Fibroblast of upper back skin (primary cell): ENCODE measurements at places on chromosomes 6 and 20.

GRCh38 chr6:49980898-49981297, 11.5 kb upstream of the DEFB113 start:
- peak; percentile 8 for DNase-seq

- peak; percentile 96 for DNase-seq
Observed at GRCh38 chr20:21182832-21183563, 57.1 kb downstream of the KIZ start.

DNA sequence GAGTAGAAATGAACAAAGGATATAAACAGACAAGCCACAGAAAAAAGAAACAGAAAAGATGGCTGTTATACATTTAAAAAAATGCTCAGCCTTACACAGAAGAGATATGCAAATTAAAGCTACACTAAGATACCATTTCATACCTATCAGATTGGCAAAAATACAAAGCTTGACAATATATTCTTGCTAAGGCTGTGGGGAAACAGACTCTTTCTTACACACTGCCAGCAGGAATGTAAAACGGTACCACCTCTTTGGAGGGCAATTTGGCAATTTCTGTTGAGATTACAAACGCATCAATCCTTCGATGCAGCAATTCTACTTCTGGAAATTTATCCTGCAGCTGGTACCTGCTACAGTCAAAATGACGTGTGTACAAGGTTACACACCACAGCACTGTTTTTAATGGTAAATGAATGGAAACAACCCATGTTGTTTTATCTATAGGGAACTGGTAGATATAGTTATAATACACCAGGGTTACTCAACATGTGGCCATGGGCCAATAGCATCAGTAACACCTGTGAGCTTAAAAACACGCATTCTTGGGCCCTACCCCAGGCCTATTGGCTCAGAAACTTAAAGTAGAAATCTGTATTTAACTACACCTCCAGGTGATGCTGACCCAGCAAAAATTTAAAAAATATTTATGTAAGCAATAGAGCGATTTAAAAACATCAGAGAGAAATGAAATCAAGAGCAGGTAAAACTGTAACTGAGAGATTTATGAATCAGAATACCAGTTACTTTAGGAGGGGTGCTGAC, 53.3 kb downstream of the TRAM2 start:
- DNase-seq = no peak

- DNase-seq = peak; percentile 39
Observed at GRCh38 chr6:109441069-109441816, 719 bp downstream of the SMPD2 start.

GRCh38 chr6:156598071-156598854, 178.9 kb upstream of the ARID1B start:
- no peak for DNase-seq

DNA sequence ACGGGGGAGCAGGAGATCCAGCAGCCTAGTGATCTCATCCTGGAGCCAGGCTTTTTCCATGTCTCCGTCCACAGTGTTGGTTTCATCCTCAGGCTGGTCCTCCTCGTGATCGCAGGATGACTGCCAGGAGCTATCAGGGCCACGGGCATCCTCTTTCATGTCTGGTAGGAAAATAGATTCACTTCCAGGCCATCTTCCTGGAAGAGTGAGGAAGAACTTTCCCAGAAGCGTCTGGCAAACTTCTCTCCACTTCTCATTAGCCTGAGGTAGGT, 15.3 kb upstream of the SLC9A8 start:
- no peak for DNase-seq

GRCh38 chr6:113047148-113047547, 700.0 kb downstream of the RFPL4B start:
- DNase-seq = peak; percentile 94

DNA sequence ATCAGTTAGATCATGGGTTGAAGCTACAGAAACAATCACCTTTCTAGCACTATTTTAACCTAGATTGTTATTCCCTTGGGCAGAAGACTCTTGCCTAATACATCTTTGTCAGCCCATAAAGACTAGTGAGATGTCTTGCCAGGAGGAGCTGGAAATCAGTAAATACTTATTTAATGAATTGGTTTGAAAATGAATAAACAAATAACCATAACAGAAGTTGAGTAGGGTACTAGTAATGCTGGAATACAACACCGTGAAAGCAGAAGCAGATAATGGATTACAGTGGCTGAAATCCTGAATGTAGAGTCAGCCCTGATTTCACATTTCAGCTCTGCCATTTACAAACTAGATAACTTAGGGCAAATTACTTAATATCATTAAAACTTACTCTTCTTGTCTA, 236.1 kb downstream of the PACRG start:
- DNase-seq = no peak

GRCh38 chr6:26331218-26332073, 33.6 kb upstream of the BTN3A2 start:
- DNase-seq = peak; percentile 67

- DNase-seq = no peak
Observed at GRCh38 chr6:127205036-127205435, 61.6 kb upstream of the RNF146 start.

DNA sequence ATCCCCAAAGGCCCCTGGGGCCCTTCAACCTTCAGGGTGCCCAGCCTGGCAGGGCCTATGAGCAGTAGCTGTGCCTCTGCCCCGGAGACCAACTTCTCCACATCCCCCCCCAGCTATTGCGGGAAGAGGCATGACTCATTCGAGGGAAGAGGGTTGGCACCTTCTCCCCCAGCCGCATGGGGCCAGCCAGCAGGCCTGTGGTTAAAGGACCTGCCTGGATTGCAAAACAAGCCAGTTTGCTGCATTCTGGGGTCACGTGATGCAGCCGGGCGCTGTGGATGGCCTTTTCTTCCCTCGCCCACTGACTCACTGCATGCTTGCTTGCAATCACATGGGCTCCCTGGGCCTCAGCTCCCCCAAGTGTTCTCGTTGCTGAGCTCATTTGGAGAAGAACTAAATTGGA, 182.5 kb downstream of the MAFB start:
- peak; percentile 96 for DNase-seq

- DNase-seq = no peak
Observed at GRCh38 chr6:116437656-116438055, 23.5 kb upstream of the CALHM6 start.

GRCh38 chr6:157383471-157383870, 2.5 kb downstream of the ZDHHC14 start:
- no peak for DNase-seq

GRCh38 chr6:53233309-53233708, 84.7 kb upstream of the GCM1 start:
- peak; percentile 30 for DNase-seq

GRCh38 chr6:99333068-99333467, 16.4 kb downstream of the FAXC start:
- DNase-seq = no peak

DNA sequence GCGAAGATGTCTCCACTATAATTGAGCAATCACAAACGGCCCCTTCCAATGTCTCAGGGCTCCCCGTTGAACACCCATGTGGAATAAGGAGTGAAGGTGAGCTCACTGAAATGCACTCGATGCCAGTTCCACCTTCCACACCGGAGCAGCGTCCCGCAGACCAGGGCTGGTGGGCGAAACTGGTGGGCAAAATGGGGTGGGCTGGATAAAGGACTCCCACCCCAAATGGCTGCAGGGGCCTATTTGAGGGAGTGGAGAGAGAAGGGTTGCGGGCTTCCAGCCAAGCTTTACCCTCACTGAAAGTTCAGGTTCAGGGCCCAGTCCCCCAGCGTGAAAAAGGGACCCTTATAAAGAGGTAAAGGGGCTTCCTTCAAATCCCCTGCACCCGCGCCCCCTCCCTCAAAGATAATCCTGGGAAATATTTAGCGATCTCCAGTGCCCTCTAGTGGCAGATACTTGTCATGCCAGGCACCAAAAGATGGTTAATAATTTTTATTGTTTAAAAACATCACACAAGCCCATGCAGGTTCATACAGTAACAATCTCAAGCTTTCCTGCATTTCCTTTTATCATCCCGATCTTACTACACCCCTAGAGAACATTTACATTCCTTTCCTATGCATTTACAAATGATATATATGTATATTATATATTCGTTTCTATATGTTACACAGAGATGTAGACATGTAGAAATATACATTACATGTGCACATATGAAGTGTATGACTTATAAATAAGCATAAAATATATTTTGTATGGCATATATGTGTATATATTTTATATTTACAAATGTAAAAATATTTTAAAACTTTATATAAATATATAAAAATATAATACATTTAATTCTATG, 58.2 kb upstream of the NKX2-2 start:
- no peak for DNase-seq

DNA sequence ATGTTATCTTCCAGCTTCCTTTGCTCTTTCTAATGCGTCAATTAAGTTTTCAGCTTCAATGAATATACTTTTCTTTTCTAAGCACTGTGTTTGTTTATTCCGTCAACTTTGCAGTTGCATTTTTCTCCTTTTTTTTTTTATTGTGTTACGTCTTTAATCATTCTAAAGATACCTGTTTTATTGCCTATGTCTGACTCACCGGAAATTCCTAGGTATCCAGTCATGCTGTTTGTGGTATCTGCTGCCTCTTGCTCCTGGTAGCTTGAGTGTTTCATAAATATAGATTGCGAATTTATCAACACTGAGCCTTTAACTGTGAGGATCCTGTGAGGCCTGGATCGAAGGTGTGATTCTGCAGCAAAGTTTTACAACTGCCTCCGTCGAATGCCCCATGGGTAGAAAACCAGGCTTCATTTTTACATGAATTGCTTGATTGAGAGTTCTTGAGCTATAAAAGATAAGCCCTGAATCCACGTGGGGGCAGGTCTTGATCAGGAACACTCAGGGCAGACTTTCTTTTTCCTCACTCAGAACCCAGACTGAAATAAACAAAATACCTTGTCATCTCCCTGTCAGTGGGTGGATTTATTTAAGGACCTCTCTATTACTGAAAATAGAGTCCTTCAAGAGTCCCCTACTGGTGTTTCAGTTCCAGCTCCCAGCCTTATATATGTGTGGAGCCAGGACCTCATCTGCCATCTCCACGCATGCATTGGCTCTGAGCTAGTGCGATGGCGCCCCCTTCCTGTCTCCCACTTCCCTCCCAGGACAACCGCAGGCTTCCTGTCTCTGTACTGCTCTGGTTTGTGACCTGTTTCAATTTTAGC, 60.1 kb upstream of the LRRC1 start:
- DNase-seq = peak; percentile 65

DNA sequence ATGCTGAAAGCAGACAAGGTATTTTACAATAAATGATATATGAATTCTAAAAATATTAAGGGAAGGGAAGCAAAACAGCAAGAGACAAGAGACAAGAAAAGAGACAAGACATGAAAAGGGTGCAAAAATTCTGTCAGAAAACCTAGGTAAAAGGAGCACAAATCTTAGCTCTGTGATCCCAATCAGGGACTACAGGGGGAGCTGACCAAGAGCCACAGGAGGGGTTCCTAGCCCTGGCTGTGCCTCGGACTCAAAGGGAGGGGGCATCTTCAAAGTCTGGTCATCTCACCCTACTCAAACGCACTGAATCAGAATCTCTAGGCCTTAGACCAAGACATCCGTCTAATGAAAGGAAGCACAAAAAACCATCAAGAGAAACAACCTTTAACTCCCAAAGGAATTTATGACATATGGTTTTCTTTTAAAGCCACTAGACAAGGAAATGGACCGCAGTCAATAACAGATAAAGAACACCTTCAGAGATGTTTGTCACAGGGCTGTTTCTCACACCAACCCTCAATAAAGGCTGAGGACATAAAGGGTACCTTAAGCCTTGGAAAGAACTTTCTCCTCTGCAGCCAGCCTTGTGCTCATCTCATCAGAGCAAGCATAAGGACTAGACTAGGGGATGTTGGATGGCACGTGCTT, 130.4 kb upstream of the CDYL start:
- no peak for DNase-seq

DNA sequence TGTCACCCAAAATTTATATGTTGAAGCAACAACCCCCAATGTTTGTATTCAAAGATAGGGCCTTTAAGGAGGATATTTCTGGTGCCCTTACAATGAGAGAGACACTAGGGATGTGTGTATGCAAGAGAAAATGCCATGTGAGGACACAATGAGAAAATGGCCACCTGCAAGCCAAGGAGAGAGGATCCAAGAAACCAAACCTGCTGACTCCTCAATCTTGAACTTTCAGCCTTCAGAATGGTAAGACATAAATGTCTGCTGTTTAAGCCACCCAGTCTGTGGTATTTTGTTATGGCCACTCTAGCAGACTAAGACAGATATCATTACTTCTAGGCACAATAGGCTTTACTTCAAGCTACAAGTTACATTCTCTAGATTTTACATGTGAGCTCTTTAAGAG, 1145.1 kb upstream of the MAP3K7 start:
- DNase-seq = no peak

DNA sequence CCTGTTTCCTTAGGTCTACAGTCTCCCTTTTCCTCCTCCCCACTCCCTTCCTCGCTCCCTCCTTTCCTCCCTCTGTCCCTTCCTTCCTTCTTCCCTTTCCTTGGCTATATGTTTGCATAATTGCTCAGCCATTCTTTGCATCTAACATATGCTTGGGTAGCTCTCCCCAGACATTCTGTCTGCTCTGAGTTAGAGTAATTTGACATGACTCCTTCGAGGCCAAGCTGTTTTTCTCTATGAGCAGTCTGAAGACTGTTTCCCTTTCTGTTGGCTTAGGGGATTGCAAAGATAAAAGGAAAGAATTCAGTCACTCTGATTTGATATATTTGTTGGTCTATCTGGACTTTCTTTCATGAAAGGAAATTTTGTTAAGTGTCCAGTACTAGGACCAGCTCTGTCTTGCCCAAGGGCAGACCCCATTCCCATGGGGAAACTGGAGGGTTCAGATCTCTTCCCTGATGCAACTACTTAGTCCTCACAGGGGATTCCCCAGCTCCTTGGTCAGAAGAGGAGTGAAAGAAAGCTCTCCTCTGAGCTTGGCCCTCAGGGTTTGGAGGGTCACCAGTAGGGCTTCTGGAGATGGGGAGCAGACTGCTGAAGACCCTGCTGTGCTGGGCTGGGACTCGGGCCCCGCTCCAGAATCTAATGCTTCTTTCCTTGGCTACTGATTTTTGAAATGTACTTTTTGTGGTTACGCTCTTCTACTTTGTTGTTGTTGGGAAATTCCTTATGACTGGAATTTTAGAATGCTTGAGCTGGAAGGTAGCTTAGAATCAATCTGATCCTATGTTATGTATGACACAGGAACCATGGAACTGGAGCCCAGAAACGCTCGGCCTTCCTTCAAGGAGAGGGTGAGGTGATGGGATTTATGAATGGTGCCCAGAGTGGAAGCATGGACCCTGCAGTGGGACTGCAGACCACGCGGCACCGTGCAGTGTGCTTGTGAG, 63.7 kb upstream of the SLC22A23 start:
- peak; percentile 66 for DNase-seq
